Fibroblast of gingiva (primary cell): ENCODE measurements at places on chromosomes 1 and 21.

GRCh38 chr1:245987219-245987545 is 519.9 kb downstream of the SMYD3 start:
- DNase-seq = no peak

DNA sequence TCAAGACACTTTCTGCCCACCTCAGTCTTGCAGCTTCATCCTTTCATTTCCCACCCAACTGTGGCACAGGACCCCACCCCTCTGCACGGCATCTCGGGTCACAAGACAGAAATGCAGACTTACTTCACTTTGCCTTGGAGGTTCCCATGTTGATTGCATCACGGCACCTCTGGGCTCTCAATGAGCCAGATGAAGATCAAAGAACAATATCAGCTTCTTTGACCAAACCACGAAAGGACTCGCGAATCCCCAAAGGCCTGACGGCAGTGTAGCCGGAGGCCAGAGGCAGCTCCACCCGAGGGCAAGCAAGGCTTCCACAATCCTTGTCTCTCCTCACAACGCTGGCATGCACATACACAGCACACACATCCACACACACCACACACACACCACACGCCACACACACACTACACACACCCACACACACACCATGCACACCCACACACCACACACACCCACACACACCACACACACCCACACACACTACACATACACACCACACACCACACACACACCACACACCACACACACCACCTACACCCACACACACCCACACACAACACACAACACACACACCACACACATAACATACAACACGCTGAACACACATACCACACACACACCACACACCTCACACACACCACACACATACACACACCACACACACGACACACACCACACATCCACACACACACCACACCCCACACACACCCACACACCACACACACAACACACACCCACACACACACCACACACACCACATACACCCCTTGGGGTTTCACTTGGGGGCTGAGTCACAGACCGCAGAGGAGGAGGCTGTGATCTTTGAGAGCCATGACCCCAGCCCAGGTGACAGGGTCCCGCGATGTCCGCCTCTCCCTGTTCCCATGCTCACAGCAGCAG is 35.8 kb downstream of the UBASH3A start:
- DNase-seq = no peak

DNA sequence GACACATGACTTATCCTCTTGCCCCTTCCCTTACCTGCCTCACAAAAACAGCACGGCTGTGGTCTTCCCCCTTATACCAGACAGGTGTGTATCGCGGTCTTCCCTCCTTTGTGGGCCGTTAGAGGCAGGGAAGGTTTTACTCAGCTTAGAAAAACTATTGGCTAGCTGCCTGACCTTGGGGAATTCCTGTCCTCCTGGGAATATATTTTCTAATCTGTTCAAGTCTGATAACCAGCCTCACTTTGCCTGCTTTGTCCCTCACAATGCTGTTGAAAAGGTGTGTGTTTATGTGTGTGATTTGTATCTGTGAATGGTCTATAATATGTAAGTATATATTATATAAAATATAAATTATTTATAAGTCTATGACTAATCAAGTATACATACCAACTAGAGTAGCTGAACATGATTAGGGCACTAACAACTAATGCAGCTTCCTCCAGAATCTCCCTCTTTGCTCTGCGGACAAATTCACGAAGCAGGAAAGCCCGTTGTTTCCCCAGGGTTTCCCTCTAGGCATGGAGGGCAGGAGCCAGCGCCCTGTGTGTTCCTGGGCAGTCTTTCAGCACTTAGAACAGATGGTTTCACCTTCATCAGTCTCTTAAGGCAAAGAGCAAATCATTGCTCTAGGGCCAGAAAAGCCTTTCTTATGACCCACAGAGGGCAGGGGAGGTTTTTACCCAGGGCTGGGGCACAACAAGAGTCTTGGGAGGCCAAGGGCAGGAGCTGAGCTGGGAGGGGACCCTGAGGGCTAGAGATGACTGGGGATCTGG is 25.6 kb downstream of the SLC26A9 start:
- no peak for DNase-seq

DNA sequence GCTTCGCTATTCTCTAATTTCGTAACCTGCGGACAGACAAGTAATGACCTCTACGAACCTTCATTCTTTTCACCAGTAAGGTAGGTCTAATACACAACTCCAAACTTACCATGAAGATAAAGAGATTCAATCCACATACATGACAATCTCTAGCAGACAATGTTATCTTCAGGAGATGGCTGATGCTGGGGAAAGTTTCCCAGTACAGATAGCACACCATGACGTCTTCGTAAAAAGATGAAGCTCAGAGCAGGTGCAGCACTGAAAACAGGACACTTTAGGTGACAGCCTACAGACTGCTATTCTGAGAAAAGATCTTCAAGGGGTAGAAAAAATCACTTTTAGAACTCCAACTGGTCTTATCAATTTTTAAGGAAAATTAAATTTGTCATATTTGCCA is 41.3 kb downstream of the ZNF281 start:
- no peak for DNase-seq

GRCh38 chr1:173864179-173864867 is 3.5 kb downstream of the GAS5 start:
- DNase-seq = no peak

GRCh38 chr1:92442351-92442750 is 44.4 kb downstream of the GFI1 start:
- DNase-seq = no peak

GRCh38 chr1:229164836-229165735 is 105.8 kb upstream of the RAB4A start:
- DNase-seq = no peak

GRCh38 chr1:25800703-25801377 is 847 bp downstream of the SELENON start:
- no peak for DNase-seq

GRCh38 chr21:18369115-18369514 is 34.5 kb downstream of the TMPRSS15 start:
- peak; percentile 12 for DNase-seq
